ENCODE measurements at places on chromosomes 2 and 18.

DNA sequence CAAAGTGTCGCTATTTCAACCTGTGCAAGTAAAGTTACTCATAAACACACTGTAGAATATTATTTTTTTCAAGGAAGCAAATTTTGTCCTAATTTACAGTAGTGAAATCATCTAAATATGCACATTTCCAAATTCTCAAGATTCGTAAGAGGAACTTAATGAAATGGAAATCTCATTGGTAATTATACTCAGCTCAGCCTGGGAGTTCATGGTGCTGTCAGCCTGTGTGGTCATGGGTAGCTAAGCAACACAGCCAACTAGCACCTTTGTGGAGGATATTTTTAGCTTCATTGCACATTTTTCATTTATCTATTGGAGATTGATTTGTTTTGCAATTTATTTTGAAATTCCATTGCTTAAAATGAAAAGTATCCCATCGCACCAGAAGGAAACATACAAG, 975.7 kb upstream of the ZEB2 start:
- DNase-seq: no peak

- DNase-seq: no peak
These were observed 600.6 kb upstream of the SALL3 start for GRCh38 chr18:78378983-78379382.

GRCh38 chr18:24006712-24007313, 7.7 kb upstream of the TTC39C start:
- no peak for DNase-seq

DNA sequence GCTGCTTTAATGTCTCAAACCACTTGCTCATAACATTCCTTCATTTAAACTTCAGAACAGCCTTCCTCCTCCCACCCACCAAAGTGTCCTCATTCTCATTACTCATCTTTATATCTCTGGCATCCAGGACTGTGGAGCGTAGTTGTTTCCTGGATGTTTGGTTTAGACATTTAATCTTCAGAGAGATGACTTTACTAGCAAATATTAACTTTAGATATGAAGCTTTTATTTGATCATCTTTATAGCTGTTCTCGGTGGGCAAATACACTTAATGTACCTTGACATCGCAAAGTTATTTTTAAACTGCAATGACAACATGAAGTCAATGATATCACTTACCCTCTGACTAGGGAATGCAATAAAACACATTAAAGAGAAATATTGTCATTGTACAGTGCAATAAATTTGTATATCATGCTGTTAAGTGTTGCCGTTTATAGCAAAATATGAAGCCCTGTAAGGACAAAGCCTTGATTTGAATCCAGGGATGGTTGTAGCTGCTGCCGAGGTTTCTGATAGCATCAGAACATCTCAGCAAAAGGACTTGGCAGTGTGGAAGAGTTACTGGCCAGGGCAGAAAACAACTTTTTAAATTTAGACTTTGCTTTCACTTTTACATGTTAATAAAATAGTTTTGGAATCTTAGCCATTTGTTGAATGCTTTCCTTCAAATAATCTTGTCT, 4.6 kb upstream of the LAMA3 start:
- no peak for DNase-seq

DNA sequence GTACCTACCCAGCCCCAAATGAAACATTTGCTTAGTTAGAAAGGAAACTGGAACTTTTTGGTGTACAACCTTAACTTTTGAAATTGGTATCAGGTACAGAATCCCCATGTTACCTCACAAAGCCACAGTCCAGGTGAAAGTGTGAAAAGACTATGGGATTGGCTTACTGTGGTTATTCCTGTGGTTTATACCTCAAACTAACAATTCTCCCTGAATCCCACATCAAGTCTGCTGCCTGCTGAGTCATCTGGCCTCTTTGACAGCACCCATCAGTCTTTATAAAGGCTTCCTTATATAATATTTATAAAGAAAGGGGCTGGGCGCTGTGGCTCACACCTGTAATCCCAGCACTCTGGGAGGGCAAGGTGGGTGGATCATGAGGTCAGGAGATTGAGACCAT, 164.6 kb downstream of the TMEM247 start:
- DNase-seq: peak; percentile 5

DNA sequence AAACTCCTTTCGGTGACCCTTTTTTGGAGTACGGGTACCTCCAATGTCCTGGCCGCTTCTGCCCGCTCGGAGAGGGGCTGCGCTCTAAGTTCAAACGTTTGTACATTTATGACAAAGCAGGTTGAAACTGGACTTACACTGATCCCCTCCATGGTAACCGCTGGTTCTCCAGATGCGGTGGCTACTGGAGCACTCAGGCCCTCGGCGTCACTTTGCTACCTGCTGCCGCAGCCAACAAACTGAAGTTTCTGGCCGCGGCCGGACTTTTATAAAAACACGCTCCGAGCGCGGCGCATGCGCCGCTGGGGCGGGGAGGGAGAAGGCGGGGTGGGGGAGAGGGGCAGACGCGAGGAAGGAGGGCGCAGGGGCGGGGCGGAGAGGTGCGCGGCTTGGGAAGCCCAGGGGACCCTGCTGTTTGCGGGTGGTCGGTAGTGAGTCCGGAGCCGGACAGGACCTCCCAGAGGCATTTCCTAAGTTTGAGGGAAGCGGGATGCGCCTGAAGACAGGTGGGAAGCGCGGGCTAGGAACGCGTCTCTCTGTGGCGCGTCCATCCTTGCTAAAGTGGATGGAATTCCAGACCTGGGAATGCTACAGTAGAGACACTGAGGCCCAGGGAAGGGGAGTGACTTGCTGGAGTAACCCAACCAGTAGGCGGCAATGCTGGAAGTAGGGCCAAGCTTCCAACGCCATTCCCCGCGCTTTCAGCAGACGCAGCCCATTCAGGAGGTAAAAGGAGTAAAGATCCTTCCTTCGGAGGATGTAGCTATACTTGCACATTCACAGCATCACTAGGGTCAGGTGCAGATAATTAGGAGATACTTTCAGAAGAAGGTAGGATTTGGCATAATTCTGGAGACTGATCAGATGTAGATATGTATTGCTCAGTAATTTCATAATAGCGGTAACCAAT, at the start of gene CXCR4:
Gene CXCR4 (minus strand): TSS at position 241 of the 910 bp plus-strand sequence. CDS start 89 bp downstream, at position 152.
- DNase-seq: peak; percentile 80

DNA sequence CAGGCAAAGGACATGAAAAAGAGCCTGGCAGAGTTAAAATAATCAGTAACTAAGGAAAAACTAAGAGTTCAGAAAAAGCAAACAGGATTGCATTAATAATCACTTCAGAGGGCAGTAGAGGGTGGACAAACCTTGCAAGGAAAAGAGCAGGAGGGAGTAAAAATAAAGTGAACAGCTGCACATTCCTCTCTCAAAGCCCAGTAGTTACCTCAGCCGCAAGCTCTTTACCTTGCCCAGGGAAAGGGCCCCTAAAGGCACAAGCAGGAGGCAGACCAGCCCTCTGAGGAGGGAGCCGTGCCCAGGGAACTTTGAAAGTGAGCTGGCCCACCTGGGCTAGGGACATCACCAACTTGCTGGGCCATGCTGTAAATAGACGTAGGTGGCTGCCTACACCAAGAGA, 196.9 kb downstream of the C1D start:
- DNase-seq: no peak

- no peak for DNase-seq
These were observed 14.7 kb downstream of the USP34 start for GRCh38 chr2:61456070-61456745.

DNA sequence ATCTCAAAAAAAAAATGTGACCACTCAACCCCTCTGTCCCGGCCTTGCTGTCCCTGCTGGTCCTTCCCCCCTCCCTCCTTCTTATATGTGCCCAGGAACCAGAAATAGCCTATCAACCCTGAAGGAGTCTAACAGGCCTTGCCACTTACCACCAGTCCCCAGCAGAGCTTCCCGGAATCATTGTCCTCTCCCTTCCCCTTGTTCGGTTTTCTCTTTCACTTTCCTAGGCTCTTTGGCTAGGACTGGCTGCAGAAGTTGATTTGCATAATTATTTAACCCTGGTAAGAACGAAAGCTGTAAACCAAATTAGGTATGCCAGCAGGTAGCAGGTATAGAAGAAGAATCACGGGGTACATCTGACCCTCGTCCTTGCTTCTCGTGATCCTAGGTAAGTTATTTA, 72.6 kb upstream of the ZNF532 start:
- DNase-seq: no peak

- no peak for DNase-seq
These were observed 63.2 kb downstream of the ASAP2 start for GRCh38 chr2:9269695-9270360.

DNA sequence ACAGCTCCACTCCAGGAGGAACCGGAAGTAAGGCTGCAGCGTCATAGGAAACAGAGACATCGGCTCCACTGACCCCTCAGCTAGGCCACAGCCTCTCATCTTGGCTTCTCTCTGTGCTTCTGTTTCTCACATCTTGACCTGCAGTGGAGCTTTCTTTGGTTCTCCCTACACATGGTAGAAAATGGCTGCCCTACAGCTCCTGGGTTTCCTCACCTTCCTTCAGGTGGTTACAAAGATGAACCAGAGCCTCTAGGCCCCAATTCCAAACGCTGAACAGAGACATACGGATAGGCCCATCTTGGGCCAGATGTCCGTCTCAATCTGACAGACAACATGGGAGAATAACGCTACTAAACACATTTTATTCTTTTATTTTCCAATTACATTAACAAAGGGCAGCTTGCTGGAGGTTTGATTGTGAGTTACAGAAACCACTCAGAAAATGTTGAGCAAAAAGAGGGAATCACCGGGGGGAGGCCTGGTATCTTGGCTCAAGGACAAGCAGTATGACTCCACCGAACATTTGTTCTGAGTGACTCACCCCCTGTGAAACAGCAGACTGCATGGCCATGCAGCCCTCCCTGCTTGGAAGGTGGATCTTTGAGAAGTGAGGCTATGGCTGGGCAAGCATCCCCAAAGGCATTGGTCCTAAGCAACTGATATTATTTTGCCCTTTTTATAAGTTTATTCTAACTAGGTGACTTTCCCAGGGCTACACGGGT, 303.5 kb downstream of the CDCA7 start:
- no peak for DNase-seq

GRCh38 chr18:73688851-73689711, 458.6 kb downstream of the FBXO15 start:
- no peak for DNase-seq

- DNase-seq: peak; percentile 60
These were observed at the start of gene MBP for GRCh38 chr18:77132369-77133050. Gene MBP (minus strand): TSS chr18:77132783. CDS start chr18:77105261, 27,522 bp downstream.

DNA sequence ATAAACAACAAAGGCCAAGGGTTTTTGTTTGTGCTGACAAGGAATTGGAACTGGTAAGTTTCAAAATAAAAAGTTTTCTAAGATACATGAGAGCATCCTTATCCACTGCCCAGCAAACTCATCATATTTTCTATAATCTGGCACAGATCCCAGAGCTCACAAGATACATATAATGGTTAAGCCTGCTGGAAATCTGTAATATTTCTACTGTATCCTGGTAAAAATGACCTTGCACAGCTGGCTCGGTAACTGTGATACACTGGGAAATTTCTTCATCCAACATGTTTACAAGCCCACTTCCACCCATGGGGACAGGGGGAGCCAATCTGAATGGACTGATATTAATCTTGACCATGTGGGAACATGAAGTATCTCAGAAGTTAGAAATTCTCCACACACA, 425.4 kb upstream of the MMADHC start:
- DNase-seq: no peak

DNA sequence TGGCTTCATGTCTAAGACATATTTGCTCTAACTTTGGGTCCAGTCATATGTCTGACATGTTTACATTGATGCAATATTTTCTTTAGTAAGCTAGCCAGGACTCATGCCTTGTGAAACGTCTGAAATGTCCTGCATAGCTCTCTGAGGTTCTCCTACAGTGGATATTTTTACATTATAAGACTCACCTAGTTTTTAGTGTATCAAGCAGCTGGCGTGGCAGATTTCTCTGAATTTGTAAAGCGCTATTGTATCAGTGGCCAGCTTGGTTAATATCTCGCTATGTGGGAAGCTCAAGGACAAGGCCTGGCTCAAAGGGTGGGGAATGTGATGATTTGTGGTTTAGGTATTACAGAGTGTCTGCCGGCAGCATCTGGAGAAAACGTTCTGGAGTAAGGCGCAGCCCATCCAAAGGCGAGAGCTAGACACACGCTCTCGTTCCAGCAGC, 164.3 kb downstream of the LTBP1 start:
- DNase-seq: no peak

DNA sequence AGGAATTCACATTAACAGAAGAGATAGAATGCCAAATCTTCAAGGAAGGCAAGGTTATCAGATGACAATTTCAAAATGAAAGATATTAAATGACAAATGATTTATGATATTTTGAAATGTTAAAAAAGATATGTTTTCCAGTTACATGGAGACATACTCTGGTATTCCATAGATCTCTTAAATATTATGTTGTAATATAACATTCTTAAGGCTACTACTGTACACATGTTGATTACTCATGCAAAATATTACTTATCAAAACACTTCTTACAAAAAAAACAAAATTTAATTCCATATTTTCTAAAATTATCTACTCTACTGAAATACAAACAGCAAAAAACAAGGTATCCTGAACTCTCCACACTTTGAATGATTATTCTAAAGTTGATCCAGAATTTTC, 22.9 kb downstream of the RTTN start:
- no peak for DNase-seq

DNA sequence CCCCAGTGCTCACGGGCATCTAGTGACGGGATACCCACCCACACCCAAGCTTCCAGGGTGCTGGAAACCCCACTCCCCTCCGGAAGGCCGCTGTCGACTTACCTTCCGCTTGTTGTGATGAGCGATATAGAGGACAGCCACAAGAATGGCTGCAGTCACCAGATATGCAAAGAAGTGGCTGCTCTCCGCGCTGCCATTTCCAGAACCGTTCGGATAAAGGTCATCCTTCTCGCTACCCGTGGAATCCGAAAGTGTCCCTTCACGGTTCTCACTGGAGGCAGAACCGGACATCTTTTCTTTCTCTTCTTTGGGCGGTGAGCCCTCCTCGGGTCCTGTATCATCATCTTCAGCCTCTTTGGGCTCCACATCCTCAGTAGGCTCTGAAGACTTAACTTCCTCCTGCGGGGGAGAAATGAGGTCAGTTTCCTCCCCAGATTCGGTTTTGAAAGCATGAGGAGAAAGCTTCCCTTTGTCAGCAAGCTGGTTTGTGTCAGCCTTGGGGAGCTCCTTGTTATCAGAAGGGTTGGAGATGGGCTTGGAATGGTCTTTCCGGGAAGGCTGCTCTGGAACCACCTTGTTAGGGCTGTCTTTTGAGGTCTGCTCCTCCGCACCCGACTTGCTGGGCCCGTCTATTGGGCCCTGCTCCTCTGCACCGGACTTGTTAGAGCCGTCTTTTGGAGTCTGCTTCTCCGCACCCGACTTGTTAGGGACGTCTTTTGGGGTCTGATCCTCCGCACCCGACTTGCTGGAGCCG, 1.2 kb downstream of the TGOLN2 start:
- peak; percentile 41 for DNase-seq

DNA sequence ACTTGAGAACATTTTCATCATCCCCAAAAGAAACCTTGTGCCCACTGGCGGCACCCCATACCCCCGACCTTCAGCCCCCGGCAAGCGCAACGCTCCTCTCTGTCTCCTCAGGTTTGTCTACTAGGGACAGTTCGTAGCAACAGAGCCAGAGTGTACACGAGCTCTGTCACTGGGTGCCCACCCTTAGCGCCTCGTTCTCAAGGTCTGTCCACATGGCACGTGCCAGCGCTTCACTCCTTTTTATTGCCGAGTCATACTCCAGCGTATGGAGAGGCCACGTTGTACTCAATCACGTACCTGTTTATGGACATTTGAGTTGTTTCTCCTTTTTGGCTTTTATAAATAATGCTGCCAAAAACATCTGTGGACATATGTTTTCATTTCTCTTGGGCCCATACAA, 30.3 kb upstream of the GPC1 start:
- no peak for DNase-seq

All from stimulated activated CD4-positive, alpha-beta T cell treated with anti-CD3 and anti-CD28 coated beads, Interleukin-1b, Interleukin-23, amount 100 ng/mL, for 48 hours (primary cell).